ENCODE measurements at places on chromosomes 7 and 10.

DNA sequence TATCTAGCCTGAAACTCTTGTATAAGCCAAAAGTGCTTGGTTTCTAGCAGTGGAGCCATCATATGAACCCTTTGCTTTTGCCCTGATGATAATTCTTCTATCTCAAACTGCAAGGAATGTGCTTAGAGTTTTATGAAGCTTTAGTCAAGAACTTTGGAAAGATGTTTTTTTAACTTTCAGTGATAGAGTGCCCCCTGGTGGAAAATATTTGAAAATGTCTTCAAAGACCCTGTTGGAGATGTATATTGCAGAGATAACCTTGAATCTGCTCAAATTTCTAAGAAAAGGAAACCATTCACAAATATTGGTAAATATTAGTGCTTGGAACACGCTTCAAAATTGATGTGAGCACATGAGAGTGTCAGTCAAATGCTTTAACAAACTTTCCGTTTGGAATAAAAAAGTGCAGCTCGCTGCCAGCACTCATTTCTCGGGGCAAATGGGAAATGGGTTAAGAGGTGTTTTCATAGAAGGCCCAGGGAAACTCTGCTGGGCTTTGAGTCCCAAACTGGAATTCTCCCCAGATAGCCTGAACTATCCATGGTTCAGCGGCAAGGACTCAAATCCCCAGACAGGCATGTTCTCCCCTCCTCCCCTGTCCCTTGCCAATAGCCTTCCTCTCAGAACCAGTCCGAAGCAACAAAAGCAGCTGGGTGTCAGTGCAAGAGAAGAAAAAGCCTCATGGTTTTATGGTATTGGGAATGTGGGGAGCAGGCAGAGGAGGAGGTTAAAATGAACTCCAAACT lies 129.3 kb downstream of the MYOF start:
- H3K27ac ChIP-seq: no peak overlapping the region
- no peaks in the 10 kb centered on the region for H3K4me1 ChIP-seq
- H3K4me3 ChIP-seq: no peak overlapping the region
- H3K36me3 ChIP-seq: peaks cover 100% of the 10 kb centered on the region
- no peak for DNase-seq
- H3K27me3 ChIP-seq: no peaks in the 10 kb centered on the region

GRCh38 chr10:93548376-93549071 lies 17.9 kb upstream of the FFAR4 start:
- H3K27me3 ChIP-seq: peaks cover 3% of the 10 kb centered on the region
- no peaks in the 10 kb centered on the region for H3K4me1 ChIP-seq
- H3K4me3 ChIP-seq: no peak overlapping the region
- no peak overlapping the region for H3K27ac ChIP-seq
- H3K36me3 ChIP-seq: no peaks in the 10 kb centered on the region
- DNase-seq: no peak

GRCh38 chr7:26278770-26279169 lies 12.9 kb upstream of the SNX10 start:
- H3K36me3 ChIP-seq: no peaks in the 10 kb centered on the region
- H3K4me1 ChIP-seq: no peaks in the 10 kb centered on the region

GRCh38 chr10:95833042-95833610 lies 74.6 kb upstream of the CC2D2B start:
- no peak overlapping the region for H3K4me3 ChIP-seq
- H3K4me1 ChIP-seq: peaks cover 8% of the 10 kb centered on the region
- H3K27me3 ChIP-seq: no peaks in the 10 kb centered on the region
- DNase-seq: no peak

- no peak for DNase-seq
- no peaks in the 10 kb centered on the region for H3K27me3 ChIP-seq
- no peaks in the 10 kb centered on the region for H3K4me1 ChIP-seq
- no peaks in the 10 kb centered on the region for H3K36me3 ChIP-seq
- no peak overlapping the region for H3K4me3 ChIP-seq
- no peak overlapping the region for H3K27ac ChIP-seq
These were observed 93.9 kb upstream of the MINDY3 start for GRCh38 chr10:15954188-15954587.

DNA sequence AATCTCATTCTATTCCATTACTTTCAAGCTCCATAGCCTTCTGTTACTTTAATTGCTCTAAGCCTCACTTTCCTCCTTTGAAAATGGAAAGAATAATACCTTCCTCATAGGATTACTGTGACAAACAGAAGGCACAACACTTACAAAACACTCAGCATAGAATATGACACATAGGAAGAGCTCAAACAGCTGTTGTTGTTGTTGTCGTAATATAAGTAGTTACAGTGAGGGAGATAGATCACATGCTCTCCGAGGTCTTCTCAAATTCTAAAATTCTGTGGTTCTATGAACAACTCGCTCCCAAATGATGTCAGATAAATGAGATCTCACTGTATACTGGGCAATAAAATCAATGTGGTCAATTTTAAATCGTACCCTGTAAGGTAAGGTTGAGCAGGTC lies 1049.3 kb upstream of the C7orf33 start:
- no peaks in the 10 kb centered on the region for H3K36me3 ChIP-seq
- H3K27me3 ChIP-seq: no peaks in the 10 kb centered on the region
- H3K4me1 ChIP-seq: no peaks in the 10 kb centered on the region
- DNase-seq: no peak
- no peak overlapping the region for H3K27ac ChIP-seq
- no peak overlapping the region for H3K4me3 ChIP-seq

GRCh38 chr7:27235387-27236311 lies 7.0 kb upstream of the EVX1 start:
- H3K4me1 ChIP-seq: peaks cover 17% of the 10 kb centered on the region
- H3K27ac ChIP-seq: no peak overlapping the region

DNA sequence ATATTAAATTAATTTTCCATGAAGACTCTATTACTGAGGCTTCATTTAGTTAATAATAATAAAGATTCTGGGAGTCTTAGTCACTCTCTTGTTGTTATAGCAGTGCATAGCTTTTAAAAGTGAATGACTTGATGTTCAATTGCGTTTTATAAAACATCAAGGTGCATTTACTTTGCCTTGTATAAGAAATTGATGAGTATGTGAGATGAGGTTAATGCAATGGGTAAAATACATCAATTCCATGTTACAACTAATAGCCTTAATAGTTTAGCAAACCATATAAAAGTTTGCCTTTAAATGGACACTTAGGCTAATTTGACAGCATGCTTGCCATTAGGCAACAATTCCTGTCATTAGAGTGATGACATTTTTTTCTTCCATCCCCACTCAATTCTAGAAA lies 173.6 kb upstream of the TEX47 start:
- H3K27ac ChIP-seq: no peak overlapping the region
- no peaks in the 10 kb centered on the region for H3K4me1 ChIP-seq
